Activated T-helper 17 cell treated with anti-CD3 and anti-CD28 coated beads, Interleukin-2, amount 50 U/mL, for 72 hours (primary cell): ENCODE measurements at places on chromosomes 16 and 17. TPM values are rescaled to one million over a fixed set of nuclear protein-coding genes. Genes with fewer than 3 reads are reported as not detected.

GRCh38 chr17:44359458-44360143 is 4.1 kb downstream of the FAM171A2 start:
- no peak for ATAC-seq

VASN gene
- 0.29 TPM for total RNA-seq

DNA sequence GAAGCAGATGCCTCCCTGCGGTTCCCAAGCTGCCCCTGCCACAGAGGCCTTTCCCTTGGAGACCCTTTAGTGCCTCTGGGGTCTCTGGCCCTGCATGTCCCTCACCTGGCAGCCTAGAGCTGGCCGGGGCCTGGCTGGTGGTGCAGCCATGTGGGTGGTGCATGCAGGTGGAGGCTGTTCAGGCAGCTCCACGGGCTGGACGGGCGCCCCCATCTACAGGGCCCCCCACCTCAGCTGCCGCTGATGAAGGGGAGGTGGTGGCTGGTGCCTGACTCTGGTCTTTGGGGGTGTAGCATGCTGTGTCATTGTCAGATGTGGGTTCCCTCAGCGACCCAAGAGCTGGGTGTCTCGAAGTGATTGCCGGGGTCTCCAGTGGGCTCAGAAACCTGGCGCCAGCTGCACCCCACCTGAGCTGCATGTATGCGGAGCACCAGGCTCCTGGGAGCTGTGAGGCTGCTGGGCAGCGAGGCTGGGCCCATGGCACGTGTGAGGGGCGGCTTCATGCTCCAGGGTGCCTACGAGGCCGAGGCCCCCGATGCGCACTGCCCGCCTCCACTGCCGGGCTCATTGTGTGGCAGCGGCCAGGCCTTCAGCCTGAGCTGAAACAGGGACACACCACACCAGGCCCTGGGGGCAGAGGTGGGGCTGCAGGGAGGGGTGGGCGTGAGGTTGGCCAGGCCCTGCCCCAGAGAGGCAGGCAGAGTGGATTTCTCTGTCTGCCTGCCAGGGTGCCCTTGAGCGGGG is 57.0 kb downstream of the BAIAP2 start:
- no peak for ATAC-seq

DNA sequence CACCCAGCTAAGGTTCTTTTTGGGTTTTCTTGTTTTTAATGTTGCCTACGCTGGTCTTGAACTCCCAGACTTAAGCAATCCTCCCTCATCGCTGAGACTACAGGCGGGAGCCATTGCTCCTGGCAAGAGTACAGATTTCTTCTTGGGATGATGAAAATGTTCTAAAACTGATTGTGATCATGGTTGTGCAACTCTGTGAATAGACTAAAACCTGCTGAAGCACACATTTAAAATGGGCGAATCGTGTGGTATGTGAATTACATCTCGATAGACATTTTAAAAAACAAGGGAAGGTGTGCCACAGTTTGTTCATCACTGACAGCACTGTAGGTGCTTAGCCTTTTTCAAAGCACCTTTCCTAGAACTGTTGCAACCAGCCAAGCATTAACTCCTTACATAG is 48.8 kb upstream of the CDH3 start:
- ATAC-seq: no peak

GRCh38 chr17:73749337-73749823 is 105.1 kb upstream of the SDK2 start:
- ATAC-seq: peak; percentile 73

DNA sequence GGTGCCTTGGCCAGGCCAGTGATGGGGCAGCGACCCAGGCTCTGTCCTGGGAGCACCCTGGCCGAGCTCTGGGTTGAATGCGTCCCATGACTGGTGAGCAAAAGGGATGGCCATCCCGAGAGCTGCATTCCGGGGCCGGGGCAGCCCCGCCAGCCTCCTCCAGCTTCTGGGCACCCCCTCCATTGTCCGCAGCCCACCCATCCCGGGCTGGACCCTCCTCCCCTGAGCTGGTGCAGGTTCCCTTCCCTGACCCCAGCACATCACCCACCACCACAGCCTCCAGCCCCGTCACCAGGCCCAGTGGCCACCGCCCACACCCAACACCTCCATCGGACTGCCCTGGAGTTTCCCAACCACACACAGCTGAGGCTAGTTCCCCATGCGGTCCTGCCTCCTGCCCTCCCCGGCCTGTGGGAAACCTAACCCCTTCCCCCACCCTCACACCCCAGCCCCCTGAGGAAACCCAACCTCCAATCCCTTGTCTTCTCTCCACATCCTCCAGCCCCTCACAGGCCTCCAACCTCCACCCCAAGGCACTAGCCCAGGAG is 16.2 kb upstream of the PVALEF start:
- ATAC-seq: no peak

GRCh38 chr17:40103071-40103661 is 2.8 kb upstream of the NR1D1 start:
- no peak for ATAC-seq

DNA sequence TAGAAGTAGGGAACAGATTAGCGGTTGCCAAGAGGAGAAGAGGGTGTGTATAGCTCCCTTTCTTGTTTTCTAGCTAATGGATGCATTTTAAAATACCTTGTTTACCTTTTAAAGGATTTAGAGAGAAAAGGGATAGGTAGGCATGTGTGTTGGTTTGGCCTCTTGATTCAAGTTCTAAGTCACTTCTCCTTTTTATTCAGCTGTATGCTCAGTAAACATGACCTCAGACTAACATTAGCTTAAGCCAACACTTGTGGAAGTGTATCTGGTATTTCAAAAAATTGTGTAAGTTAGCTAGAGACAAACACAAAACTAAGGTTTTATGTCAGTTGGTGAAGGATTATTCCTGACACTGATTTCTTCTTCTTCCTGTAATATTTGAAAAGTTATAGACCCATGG is 204.1 kb upstream of the NOG start:
- ATAC-seq: no peak

NPW gene
- total RNA-seq: not detected

DNA sequence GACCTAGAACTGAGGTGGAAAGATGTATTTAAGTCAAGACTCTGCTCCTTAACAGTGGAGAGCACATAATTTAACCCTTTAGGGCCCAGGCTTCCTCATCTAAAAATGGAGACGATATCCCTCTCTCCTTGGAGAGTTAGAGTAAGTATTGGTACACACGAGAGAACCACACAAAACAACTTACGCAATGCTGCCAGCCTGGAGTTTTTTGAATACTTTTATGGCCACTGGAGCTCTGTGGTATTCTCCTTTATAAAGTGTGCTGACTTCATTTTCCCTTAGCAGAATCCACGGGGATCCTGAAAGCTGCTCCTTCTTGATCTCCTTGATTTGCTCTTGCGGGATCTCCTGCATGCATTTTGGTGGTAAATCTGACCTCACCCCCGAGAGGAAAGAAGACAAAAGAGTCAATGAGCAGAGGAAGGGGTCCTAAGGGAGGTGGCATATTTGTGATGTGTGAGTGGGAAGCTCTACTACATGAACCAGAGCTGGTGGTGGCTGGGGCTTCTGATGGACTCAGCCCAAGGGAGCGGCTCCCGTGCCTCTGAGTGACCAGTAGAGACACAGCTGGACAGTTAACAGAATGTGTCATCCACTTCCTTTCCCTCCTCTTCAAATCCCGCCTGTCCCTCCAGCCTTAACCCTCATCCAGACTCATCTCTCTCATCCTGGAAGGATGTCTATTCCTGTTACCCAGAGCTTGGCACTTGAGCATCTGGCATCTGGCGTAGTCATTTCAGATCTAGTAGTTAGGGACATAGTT is 9.4 kb downstream of the MLKL start:
- no peak for ATAC-seq

DNA sequence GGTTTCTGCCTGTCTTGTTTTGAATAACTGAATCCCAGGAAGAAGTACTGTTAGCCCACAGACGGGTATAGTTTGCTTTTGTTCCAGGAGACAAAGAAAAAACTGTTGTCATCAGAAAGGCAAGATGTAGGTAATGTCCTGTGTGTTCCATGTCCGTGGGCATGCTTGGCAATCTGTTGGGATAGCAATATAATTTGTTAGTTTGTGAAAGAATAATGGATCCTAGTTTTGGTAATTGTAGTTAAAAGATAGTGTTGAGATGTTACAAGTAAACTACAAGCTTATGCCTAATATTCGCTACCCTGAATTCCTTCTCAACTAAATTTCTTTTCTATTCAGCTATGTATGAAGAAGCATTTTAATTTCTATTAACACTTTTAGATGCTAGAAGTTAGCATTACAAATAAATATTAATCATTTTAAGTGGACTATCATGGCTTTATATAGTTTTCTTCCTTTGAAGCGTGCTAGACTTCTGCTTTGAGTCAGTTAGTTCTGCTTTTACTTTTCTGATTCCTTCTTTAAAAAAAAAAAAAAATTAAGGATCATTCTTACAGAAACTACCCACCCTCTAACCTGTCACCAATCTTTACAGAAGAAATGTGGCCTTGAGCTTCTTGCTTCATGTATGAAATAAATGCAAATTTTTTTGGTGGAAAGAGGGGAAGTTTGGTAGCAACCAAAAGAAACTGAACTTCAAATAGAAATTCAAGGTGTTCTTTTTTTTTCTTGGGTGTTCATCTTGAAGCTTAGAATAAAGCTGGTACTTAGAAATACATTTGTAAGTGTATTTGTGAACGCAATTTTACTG is 2.4 kb downstream of the EVI2A start:
- ATAC-seq: peak; percentile 37

- no peak for ATAC-seq
Observed at GRCh38 chr17:74691151-74691550, 21.6 kb downstream of the CD300LF start.

DNA sequence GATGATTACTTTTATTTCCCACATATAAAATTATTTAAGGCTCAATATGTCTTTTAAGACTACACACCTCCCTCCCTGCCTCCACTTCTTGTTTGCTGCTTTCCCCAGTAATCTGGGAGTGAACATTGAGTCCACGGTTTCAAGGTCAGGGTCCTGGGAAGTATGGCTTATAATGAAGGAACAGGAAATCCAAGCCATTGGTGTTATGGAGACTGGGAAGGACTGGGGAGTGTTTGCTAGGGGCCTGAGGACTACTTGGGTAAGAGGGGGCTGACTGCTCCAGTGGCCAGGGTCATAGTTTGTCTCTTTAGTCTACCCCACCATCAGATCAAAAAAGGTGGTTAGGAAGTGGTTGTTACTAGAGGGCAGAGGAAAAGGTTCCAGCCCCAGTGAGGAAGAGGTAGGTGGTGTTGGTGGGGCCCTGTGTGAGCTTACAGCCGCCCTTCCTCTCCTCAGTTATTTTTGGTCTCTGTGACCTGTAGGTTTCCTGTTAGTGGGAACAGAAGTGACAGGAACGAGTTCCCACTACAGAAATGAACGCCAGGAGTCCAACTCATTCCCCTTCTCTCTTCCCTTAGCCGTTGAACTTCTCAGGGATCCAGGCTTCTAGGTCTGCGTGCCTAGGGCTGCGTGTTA is 742 bp upstream of the SLC16A13 start:
- peak; percentile 57 for ATAC-seq

- no peak for ATAC-seq
Observed at GRCh38 chr16:15976225-15976812, 26.9 kb downstream of the ABCC1 start.

GRCh38 chr17:15494821-15495220 is 27.4 kb upstream of the CDRT4 start:
- no peak for ATAC-seq

DNA sequence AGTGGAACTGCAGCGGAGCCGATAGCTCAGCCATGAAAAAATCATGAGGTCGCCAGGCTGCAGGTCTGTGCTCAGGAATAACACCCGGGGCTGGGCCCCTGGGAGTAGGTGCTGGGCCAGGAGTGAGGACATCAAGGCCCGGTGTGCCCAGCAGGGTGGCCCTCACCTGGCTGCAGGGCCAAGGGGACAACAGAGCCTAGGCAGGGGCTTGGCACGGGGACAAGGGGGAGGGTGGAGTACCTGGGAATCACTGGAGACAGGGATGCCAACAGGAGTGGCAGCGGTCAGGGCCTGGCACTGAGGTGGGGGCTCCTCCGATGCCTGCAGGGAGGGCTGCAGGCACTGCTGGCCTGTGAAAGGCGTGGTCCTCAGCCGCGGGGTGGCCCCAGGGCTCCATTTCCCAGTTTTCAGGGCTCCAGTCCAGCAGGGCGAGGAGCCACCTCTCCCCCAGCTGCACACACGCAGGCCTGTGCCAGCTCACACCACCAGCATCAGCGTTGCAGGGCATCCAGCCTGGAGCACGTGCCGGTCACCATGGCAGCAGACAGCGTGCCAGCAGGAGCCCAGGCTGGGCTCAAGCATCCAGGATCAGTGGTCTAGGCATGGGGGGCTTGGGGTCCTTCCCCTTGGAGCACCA is 4.7 kb upstream of the FSCN2 start:
- ATAC-seq: no peak

DNA sequence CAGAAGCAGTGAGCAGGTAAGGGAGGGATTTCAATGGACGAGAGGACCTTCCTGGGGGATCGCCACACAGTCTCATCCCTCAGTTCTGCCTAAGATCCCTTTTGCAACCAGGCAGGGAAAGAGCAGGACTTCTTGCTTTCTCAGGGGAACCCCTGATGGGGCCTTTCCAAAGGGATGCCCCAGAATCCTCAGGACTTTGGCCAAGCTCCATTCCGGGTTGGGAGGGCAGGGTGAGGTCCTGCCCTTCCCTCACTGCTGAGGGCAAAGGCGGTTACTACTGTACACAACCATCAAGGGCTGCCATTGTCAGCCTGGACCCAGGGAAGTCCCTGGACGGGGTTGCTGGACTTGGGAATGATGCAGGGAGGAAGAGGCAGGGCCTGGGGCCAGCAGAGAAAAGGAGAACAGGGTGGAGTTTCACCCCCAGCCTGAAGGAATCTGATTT is 9.7 kb downstream of the PRR29 start:
- ATAC-seq: no peak

GRCh38 chr17:8223356-8224126 is 13.2 kb upstream of the AURKB start:
- ATAC-seq: no peak

- no peak for ATAC-seq
Observed at GRCh38 chr16:79535130-79535529, 65.4 kb downstream of the MAF start.

GRCh38 chr16:12184419-12184917 is 207.9 kb downstream of the SNX29 start:
- no peak for ATAC-seq

- no peak for ATAC-seq
Observed at GRCh38 chr17:45336390-45337182, 19.8 kb upstream of the MAP3K14 start.

RHBDF1 gene
- not detected for total RNA-seq

DNA sequence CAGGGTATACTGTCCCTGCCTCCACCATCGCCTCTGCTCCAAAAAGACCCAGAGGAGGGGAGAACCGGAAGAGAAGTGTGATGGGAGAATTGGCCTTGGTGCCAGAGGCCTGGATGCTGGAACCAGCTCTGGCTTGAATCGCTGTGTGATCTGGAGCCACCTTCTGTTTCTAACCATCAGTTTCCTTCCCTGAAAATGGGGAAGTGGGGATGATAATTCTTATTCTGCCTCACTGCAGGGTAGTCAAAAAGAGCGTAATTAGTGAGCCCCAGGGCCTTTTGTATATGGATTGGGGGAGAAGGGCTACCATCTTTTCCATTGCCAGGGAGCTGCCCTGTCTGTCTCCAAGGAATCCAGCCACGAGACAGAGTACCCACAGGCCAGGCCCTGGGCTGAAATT is 52.2 kb downstream of the CCT6B start:
- no peak for ATAC-seq

DNA sequence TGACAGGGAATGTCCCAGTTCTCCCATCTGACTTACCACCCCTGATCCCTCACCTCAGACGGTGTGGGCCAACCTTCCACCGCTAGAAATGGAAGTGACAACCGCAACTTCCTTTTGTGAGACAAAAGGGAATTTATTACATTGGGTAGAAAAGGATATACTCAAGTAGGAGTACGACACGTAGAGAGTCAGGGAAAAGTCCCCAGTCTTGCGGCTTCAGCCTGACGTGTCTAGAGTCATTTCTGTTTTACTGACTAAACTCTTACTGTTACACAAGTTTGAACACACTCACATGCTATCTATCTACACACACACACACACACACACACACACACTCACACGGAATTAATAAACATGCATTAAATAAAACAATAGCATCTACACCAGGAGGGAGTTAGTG is 178.9 kb downstream of the COPRS start:
- ATAC-seq: peak; percentile 95
